Vagina (tissue), 2 donors: ENCODE measurements at places on chromosomes 6 and 20.

- no peak for DNase-seq
Measured at GRCh38 chr6:165983112-165984072, 184.3 kb downstream of the TBXT start.

DNA sequence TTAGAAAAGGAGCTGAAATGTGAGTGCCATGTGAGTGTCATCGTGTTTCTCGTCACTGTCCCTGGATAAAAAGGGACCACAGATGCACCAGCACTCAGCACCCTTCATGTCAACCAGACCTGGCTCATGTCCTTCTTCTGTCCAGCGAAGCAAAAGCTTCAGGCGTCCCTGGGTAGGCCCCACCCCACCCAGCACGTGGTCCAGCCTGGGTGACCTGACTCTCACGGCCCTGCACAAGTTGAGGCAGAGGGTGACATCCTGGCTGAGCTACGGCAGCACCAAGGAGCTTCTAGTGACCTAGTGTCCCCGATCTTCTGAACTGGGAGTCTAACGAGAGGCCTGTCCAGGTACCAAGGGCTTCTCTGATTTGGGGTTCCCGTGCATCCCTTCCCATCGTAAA lies 37.8 kb downstream of the PSMG4 start:
- DNase-seq, result no peak

- no peak for DNase-seq
Measured at GRCh38 chr20:1622450-1622849, 2.6 kb upstream of the SIRPB1 start.

- DNase-seq, result no peak
Measured at GRCh38 chr6:56749632-56750151, 107.0 kb upstream of the DST start.

DNA sequence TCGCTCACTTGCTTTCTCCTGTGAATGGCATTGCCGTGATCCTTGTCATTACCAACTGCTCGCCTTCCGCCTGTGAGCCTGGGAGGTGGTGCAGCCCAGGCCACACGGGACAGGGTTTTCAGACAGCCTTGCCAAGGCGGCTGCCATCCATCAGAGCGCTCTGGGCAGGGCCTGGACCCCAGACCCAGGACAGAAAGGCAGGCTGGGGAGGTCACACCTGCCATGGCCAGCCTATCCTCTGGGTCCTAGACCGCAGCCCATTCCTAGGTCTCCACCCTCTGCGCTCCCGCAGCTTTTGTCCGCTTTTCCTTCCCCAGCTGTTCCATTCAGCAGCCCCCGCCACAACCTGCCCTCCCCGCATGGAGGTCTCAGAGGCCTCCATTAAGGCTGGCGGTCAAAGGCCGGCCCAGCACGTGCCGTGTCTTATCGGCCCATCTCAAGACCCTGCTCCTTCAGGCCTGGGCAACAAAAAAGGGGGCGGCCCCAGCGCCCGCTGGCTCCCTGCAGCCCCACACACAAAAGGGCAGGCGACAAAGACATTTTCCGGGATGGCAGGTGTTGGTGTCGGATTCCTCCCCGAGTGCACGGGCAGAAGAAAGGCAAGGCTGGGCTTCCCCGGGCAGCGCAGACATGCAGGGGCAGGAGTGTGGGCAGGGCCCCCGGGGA lies 28.1 kb downstream of the INSM1 start:
- DNase-seq, result no peak

DNA sequence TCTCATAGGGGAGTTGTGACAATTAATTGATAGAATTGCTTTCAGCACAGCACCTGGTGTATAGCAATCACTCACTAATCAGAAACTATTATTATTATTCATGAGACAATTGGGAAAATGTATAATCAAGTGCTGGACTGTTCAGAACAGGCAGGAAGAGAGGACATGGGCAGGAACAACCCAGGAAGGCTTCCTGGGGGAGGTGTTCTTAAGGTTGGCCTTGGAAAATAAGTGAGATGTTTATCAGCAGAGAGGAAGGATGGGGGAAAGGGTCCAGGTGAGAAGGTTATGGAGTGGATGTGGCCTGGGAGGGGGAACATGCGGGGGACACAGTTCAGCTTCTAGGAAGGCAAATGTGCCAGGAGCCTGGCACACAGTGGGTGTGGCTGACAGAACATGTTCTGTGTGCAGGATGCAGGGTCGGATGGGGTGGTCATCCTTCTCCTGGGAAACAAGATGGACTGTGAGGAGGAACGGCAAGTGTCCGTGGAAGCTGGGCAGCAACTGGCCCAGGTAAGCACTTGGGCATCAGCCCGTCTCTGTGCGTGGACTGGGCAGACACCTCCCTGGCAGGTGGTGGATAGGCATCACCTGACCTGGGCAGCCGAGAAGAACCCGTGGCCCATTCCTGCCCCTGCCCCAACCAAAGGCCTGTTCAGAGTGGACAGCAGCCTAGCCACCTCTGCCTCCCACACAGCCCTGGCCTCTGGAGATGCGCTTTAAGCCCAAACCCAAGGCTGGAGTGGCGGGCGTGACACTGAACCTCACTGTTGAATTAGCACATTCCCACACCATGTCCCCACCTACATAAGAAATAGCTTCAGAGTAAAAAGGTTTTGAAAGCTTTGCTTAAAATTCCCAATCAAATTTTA lies 30.9 kb downstream of the RAB44 start:
- DNase-seq, result no peak

GRCh38 chr6:24974182-24975171 lies 38.7 kb upstream of the RIPOR2 start:
- DNase-seq, result no peak

- DNase-seq, result no peak
Measured at GRCh38 chr6:145850671-145851070, 36.1 kb upstream of the FBXO30 start.

DNA sequence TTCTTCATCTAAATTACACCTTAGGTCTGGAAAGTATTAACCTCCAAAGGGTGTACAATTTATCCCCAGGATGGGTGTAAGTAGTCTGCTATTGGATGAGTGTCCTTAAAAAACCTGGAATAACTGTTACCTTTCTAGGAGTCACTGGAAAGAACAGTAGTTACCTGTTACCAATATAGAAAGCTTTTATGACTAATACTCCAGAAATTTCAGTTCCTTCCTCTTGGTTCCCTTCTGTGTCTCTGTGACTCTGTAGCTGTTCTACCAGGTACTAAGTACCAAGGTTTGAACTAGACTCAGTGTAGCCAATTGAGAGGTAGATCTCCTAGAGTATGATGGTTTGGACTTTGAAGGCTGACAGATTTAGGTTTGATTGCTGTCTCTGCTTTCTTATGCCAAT lies 47.0 kb upstream of the TBX18 start:
- DNase-seq, result no peak

DNA sequence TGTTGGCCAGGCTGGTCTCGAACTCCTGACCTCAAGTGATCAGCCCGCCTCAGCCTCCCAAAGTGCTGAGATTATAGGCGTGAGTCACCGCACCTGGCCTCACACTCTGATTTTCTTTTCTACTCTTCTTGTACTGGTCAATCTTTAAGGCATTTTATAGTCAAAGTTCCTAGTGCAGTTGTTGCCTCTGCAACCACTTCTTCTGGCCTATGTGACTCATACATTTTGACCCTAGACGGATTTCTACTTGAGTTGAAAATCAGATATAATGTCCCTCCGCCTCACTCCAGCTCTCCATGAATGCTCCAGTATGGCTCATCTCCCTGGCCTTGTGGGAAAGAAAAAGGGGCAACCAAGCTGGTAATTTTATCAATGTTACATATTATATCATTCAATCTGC lies 42.4 kb downstream of the TNFRSF21 start:
- DNase-seq, result no peak

- no peak for DNase-seq
Measured at GRCh38 chr20:46938434-46938833, 43.8 kb downstream of the EYA2 start.

DNA sequence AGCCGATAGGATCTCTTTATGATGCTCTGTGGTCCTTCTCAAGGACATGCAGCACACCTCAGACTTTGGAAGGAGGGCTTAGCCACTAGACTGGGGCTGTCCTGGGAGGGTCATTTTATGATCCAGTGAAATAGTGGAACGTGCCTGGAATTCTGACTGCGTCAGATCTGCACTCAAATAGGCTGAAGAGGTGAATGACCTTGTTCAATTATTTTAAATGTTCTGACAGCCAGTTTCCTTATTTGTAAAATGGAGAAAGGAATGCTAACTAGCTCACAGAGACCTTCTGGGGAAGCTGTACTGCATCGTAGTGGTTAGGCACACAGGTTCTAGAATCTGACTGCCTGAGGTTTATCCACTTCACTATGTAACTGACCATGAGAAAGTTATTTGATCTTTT lies 587.5 kb downstream of the MAFB start:
- no peak for DNase-seq

- no peak for DNase-seq
Measured at GRCh38 chr6:170232186-170233002, 58.5 kb downstream of the DLL1 start.

- no peak for DNase-seq
Measured at GRCh38 chr20:45725134-45725533, 3.0 kb downstream of the SPINT4 start.

DNA sequence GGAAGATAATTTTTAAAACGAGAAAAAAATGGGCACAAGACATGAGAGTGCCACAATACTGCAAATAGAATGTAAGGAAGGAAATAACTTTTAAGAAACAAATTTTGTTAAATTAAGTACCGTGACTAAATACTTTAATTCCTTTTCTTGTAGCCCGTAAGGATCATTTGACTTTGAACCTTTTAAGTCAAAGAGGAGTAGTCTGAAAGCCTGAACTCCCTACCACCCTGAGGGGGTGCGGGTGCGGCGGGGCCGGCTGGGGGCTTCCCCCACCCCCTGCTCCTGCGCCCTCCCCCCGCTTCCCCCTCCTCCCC lies 231 bp upstream of the PHACTR2 start:
- no peak for DNase-seq

DNA sequence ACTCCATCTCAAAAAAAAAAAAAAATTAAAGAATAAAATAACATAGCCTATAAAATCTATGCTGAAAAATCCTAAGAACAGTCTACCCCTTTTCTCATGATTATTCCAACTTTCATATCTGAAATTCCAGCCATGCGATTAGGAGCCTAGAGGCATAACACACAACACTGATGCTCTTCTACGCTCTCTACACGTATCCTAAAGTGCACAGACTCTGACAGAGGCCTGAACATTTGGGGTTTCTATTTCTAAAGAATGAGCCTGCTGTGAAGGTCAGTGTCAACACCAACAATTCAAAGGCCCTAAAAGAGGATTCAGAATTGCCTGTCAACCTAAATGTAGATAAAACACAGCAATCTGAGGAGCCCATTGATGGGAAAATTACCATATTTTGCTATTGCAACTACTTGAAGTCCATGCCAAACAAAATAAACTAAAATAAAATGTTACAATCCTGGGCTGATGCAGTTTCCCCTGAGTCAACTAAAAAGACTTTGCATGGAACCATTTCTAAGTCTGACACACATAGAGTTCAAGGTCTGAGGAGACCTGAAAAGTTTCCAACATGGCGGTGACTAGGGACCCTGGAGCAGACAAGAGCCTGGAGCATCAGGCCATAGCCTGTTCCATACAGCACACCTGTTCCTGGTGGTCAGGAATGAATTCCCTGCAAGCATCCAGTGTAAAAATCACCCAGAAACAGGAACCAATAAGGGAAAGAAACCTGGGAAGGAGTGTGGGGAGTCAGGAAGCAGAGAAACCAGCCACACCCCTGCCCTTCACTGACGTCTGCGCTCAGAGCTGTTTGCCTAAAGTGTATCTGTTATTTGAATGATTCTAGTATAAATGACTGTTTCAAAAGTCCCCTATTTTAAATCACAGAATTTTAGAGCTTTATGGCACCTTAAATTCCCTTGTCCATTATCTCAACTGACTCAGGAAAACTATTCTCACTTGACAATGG lies 11.8 kb downstream of the NINL start:
- no peak for DNase-seq

GRCh38 chr20:33015114-33015484 lies 7.6 kb downstream of the BPIFB2 start:
- DNase-seq, result no peak

DNA sequence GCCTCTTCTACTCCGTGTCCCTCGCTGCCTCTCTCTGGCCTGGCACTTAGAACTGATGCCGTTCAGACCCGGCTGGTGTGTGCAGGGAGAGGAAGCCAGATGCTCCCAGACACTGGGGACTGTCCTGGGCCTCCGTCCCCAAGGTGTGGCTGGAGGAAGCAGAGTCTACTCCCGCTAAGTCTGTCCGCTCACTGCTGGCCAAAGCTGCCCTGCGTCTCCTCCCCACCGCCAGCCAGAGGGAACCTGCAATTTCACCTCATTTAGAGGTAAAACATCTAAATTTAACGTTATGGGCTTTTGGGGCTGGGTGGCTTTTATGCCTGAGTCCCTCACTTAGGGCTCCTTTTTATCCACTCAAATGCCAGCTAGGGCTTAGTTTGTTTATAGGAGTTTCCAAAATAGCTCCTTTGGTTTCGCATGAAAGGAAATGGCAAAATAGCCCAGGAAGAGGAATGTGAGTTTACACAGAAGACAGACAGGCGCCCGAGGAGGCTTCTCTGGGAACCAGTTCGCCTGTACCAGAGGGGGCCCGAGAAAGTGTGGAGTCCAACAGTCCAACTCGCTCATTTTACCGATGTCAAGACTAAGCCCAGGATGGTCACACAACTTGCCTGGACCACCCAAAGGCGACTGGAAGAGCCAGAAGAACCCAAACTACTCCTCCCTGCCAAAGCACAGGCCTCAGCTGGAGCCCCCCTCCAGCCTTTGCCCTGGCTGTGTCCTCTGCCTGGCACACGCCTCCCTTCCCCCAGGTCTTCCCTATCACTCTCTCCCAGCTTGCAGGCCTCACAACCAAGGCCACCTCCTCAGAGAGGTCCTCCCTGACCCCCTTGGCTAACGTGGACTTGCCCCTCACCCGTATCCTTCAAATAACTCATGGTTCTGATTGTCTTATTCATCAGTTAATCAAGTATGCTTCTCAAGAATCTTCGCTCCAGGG lies 54.5 kb downstream of the RIPOR3 start:
- DNase-seq, result no peak

DNA sequence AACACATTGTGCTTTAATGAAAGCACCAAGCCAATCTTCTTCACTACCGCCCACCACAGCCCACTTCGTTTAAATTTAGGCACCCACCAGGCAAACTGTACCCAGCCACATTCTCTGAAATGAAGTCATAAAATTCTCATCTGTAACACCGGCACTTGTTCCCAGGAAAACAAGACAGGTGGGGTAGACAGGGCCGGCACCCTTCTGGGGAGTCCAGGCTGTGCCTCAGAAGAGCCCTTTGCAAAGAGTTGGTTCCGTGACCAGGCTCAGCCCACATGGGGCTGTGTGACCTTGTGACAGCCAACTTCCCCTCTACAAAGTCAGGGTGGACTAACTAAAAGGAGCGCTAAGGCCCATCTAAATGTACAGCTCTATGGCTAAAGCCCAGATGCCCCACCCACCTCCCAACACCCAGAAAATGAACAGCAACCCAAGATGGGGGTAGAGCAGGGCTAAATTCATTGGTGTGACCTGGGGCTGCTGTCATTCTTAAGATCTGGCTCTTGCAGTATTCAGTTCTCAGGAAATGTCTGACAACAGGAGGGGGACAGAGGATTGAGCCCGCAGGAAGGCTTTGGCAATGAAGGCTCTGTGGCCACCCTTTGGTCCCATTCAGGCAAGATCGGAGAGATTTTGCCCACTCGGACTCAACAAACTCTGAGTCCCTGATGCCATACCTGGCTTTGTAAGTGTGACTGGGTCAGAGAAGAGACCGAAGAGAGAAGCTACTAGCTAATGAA lies 56.7 kb downstream of the TRERF1 start:
- DNase-seq, result no peak
